ENCODE measurements at places on chromosomes 12 and 14. TPM values are rescaled to one million over a fixed set of nuclear protein-coding genes. Genes with fewer than 3 reads are reported as not detected.
A peak's percentile ranks its signal among the peaks of the same experiment; 100 is the strongest.

Gene GALNT16
- total RNA-seq: 7.0 TPM

Gene CLEC4C
- total RNA-seq: not detected

Gene TPCN1
- 65.9 TPM for total RNA-seq

Gene PRPH
- total RNA-seq: 0.49 TPM

Gene AMIGO2
- 23.1 TPM for total RNA-seq

DNA sequence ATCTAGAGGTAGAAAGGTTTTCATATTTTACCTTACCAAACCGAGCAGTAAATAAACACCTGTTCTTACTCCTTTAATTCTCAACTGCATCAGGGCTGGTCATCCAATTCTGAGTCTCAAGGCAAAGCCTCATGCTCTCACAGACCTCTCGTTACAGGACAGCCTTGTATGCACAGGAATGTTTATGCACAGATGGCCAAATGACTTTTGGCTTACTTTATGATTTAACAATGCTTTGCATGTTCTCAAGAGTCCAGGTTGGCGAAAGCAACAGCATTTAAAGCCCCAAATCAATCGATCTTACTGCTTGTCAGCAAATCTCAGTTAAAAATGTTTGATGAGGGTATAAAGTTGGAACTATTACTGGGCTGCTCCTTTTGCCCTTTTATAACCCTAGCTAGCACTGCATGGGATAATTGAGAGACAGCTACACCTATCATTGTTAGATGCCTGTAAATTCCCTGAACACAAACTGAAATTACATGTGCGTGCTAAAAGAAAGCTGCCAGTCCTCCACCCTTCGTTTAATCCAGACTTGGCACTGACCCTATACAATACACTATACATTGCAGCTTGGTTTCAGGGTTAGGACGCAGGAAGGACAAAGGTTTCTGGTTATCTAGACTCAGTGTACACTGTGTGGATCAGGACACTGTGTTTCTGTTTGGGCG lies 63.6 kb downstream of the TMCC3 start:
- DNase-seq: no peak

DNA sequence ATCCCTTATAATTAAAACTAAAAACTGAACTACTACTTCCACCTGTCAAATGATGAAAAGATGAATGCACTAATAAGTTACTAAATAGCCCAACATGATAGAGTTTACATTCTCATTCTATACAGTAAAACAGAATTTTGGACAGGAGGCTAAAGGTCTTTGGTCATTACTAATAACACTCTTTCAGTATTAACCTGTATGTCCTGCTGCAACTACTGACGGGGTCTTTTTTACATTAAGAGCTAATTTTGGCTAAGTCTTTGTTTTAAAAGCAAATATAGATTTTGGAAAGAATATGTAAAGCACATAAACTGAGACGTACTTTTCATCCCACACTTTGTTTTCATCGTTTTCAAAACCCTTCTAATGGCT lies 175.4 kb upstream of the CDKN3 start:
- no peak for DNase-seq

- DNase-seq: no peak
Observed at GRCh38 chr12:19833775-19834501, 394.6 kb downstream of the AEBP2 start.

GRCh38 chr14:61033855-61034254 lies 52.8 kb downstream of the SLC38A6 start:
- DNase-seq: no peak

- no peak for DNase-seq
Observed at GRCh38 chr12:25293653-25294052, 42.9 kb upstream of the KRAS start.

- DNase-seq: no peak
Observed at GRCh38 chr12:76464631-76465166, 94.9 kb downstream of the OSBPL8 start.

DNA sequence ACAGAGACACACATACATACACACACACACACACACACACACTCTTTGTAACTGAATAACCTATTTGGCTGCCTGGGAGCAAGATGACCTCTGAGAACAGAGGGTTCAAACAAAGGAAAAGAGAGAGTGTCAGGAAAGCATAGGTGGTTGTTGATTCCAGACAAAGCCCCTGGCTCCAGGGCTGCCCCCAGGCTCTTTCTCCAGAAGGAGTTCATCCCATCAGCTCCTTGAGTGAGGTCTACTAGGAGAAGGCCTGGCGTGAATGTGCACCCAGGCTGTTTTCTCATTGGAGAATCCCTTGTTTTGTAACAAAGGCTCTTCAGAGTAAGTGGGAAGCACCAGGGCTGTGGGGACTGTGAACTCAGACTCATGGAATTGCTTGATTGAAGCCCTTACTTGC lies 151.9 kb downstream of the EMP1 start:
- DNase-seq: no peak

GRCh38 chr12:86950444-86950843 lies 694.3 kb upstream of the MGAT4C start:
- no peak for DNase-seq

- no peak for DNase-seq
Observed at GRCh38 chr12:13530966-13531365, 334.4 kb downstream of the EMP1 start.

DNA sequence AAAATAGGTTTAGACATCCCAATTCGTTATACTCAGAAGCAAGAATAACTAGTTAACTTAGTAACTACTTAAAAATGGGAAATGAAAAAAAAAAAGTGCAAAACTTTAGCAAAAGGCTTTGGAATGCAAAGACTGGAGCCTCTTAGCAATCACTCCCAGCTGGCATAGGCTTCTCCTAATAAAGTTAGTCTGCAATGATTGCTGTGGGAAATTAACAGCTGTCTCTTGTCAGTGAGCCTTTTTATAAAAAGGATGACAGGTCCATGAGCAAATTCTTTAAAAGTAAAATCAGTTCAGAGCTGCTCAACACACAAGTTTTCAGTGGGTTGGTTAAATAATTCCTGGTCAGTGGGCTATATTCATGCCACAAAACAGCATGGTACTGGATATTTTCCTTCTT lies 7.4 kb upstream of the SYCP3 start:
- DNase-seq: no peak

GRCh38 chr12:80422550-80422949 lies 21.5 kb upstream of the PTPRQ start:
- no peak for DNase-seq

DNA sequence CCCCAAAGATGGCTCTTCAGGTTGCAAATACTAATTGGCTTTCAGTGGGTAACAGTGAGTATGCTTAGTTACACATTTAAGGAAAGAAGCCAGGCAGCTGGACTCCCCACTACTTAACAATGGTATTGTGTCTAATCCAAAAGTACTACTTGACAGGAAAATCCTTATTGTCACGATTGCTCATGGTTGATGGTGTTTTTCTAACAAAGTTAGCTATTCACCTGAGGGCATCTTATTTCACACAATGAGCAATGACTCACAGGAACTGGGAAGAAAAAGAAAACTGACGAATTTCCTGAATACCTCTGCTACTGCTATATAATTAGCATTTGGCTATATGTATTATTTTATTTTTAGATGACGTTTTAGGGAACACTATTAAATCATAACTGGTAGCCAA lies 33.4 kb upstream of the ALG10 start:
- no peak for DNase-seq

DNA sequence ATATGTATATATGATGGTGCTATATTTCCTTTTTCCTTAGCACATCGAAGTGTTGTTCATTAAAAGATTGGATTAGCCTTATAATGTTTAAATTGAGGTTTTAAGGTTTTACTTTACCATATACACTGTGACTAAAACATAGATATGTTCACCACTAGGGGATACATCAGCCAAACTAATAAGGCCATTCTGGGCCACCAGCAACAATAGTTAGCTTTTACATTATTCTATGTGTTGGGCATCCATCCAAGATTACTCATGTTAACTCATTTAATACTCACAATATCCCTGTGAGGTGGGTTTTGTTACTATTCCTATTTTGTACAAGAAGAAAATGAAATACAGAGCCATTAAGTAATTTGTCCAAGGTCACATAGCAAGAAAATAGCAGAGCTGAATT lies 202.6 kb upstream of the AVPR1A start:
- DNase-seq: no peak

- DNase-seq: peak; percentile 98
Observed at GRCh38 chr14:39432179-39432618, at the start of gene FBXO33. FBXO33 (minus strand) TSS chr14:39432433; CDS start chr14:39432162, 271 bp downstream.

DNA sequence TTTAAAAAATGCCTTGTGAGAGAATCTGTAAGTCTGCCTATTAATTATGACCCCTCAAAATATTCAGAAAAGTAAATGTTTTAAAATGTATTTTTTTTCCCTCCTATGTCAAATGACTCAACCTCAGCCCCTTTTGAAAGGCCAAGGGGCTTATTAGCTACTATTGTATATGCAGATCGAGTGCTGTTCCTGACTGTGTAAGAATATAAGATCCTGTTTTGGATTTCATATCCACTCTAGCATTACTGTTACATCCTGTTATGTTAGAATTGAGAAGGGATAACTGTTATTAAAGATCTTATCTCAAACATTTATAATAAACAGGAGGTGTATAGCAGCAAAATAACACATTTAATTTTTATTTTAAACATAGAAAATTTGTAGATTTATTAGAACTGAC lies 46.6 kb upstream of the TPH2 start:
- DNase-seq: no peak

DNA sequence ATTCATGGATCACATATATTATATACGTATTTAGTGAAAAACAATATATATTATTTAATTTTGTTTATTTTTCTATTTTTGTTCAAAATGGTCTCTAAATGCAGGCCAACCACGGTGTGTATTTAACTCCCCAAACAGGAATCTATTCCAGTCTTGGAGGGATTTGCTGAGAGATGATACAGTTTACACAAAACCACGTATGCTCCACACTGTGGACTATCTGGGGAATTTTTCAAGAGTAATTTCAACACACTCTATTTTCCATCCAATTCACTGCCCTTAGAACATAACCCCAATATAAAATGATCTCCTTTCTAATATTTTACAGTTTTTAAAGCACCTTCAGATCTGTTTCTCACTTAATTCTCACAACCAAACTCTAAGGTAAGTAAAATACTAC lies 15.3 kb downstream of the EML1 start:
- DNase-seq: no peak

DNA sequence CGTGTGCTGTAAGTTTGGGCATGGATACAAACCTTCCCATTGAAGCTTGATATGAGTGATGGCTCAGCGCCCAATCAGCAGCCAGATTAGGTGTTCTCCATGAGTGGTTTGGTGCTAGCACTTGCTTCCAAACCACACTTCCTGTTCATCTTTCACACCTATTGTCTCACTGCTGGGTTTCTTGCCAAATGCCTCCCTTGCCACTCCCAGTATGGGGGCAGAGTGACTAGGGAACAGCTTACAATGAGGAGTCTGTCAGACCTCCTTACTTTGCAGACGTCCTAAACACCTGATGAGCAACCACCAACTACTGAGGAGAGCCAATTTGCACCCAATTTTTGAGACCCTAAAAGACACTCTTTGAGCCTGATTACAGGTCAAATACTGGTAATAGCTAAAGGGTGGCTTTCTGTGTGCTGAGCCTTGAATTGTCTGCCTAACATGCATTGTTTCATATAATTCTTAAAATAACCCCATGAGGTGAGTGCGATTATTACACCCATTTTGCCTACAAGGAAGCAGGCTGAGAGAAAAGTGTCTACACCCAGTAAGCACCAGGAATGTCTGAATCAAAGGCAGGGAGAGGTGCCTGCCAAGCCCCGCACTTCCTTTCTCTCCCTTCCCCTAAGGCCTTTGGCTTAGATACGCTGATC lies 48.4 kb upstream of the FOS start:
- no peak for DNase-seq

DNA sequence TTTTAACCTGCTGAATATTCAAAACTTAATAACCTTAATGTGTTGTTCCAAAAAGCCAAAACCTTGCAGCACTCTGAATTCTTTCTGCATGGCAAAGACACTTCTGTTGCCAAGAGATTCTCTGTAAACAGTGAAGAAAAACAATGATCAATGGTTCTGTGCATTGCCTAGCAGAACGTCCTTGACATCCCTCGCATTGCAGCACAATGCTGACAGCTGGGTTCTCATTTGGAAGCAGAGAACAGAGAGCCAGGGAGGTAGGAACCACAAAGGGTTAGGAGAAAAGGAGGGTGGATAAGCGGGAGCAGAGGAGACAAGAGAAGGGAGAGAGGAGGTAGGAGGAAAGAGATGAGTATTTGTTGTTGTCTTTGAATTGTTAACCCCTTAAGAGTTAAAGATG lies 501.1 kb downstream of the NAV3 start:
- no peak for DNase-seq

- DNase-seq: peak; percentile 66
Observed at GRCh38 chr14:104109731-104110361, 24.3 kb downstream of the ASPG start.

- DNase-seq: no peak
Observed at GRCh38 chr14:76280221-76280620, 95.7 kb upstream of the ESRRB start.

DNA sequence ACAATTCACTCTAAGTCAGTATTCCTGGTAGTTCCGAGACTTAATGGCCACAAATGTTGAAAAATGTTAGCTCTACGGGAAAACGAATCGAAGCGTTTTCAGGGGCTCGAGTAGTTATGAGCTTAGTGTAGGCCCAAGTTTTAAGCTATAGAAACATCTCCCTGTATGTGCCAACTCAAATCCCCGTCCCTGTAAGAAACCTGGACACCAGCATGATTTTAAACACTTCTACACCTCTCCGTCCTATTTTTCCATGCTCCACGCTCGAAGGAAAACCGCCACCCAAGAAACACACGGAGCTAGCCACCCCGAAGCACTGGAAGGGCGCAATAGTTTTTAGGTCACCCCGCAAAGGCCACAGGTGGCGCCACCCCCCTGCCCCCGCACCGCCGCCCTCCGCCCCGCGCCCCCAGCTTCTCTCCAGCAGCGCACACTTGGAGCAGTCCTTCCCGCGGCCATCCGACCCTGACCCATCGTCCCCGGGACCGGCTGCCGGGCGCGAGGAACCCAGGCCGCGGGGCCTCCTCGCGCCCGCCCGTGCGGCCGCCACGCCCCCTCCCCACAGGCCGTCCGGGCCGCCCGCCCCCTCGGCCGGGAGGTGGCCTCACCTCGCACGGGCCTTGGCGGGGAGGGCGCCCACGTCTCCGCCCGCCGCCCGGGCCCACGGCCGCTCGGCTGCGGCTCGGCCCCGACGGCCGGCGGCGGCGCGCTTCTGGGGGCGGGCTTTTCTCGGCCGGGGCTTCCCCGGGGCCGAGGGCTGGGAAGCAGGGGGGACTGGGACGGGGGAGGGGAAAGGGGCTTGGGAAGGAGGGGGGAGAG lies 522 bp downstream of the R3HDM2 start:
- DNase-seq: peak; percentile 88

All from aorta (tissue), 5 donors.